ENCODE measurements at places on chromosomes 13 and 19.

DNA sequence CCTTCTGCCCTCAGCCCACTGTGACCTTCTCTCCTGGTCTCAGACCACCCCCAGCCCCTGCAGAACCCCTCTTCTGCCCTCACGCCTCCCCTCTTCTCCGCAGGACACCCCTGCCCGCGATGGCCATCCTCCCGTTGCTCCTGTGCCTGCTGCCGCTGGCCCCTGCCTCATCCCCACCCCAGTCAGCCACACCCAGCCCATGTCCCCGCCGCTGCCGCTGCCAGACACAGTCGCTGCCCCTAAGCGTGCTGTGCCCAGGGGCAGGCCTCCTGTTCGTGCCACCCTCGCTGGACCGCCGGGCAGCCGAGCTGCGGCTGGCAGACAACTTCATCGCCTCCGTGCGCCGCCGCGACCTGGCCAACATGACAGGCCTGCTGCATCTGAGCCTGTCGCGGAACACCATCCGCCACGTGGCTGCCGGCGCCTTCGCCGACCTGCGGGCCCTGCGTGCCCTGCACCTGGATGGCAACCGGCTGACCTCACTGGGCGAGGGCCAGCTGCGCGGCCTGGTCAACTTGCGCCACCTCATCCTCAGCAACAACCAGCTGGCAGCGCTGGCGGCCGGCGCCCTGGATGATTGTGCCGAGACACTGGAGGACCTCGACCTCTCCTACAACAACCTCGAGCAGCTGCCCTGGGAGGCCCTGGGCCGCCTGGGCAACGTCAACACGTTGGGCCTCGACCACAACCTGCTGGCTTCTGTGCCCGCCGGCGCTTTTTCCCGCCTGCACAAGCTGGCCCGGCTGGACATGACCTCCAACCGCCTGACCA, 3.3 kb downstream of the LRFN3 start:
- no peak for DNase-seq

GRCh38 chr13:43749503-43749902, 37.3 kb downstream of the ENOX1 start:
- no peak for DNase-seq

GRCh38 chr19:6087074-6087571, 23.2 kb downstream of the RFX2 start:
- peak; percentile 45 for DNase-seq

- no peak for DNase-seq
Measured at GRCh38 chr13:27398360-27398759, 26.1 kb upstream of the GTF3A start.

GRCh38 chr19:46624958-46625661, at the start of gene PTGIR:
Gene PTGIR (minus strand): TSS chr19:46625089. CDS start chr19:46624225, 864 bp downstream.
- DNase-seq: no peak

DNA sequence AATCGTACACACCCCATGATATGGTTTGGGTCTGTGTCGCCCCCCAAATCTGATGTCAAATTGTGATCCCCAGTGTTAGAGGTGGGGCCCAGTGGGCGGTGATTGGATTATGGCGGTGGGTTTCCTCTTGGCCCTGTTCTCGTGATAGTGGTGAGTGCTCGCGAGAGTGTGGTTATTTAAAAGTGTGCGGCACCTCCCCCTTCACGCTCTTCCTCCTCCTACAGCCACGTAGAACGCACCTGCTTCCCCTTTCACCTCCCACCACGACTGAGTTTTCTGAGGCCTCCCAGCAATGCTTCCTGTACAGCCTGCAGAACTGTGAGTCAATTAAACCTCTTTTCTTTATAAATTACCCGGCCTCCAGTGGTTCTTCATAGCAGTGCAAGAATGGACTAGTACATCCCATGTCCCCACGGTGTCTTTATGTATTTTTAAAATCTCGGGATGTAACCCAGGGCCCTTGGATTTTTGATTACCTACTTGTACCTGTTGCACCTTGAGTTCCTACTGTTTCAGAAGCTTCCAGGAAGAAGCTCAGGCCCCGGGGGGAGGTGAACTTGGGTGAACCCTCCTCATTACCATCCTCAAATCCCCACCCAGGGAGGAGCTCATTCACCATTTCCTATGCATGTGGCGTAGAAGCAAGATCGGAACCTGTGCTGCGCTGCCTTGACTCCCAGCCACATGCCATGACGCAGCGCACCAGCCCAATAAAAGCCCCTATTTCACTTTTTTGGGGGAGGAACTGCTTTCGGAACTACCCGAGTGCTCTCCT, 52.4 kb downstream of the TEX29 start:
- no peak for DNase-seq

DNA sequence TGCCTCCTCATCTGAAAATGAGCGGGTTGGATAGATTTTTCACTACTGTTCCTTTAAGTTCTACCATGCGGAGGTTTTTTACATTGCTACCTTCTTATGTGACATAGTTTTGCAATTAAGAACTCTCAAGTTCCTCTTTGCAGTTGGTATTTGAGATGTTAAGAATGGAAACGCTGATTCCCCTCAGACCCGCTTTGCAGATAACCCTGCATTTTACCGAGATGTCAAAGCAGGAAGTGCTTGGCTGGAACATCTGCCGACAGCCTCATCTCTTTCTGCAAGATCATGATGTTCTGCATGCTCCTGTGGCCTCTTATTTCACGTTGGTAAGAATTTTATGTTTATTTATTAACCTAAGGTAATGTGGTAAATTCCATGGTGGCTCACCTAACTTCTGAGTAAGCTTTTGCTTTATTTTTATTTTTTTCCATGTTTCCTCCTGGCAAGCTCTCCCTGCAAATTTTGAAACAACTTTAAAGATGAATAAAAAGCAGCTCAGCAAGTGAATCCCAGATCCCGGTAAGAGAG, 22.5 kb downstream of the PABPC3 start:
- DNase-seq: no peak

- no peak for DNase-seq
Measured at GRCh38 chr19:3094601-3095440, 659 bp downstream of the GNA11 start.

DNA sequence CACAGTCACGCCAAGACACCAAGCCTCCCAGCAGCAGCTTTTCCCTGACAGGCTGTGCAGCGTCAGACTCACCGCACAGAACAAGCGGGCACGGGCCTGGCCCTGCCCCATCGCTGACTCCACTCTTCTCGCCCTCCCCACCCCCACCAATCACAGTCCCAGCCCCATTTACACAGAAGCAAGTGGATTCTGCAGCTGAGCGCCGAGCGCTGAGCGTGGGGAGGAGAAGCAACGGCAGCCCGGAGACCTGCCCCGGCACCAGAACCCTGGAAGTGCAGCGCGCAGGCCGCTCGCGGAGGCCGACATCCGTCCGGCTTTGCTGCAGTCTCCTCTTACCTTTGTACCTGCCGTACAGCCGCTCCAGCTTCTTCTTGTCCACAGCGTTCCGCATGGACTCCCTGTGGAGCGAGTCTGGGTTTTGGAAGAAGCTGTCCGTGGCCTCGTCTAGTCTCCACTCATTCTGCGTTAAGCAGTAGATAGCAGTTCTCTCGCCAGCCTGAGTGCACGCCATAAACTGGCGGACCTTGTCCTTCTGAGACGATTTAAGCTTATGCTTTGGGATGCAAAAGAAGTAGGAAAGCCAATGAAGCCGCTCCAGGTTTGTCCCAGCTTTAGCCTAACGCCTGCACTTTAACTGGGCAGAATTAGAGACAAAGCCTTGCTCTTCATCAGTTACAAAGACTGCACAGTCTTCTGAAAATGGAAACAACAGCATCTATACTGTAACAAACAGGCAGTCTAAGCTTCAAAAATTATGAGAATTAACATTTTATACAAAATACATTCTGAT, 6.8 kb downstream of the DCUN1D2 start:
- no peak for DNase-seq

- DNase-seq: no peak
Measured at GRCh38 chr19:32543115-32543900, 37.7 kb upstream of the PDCD5 start.

DNA sequence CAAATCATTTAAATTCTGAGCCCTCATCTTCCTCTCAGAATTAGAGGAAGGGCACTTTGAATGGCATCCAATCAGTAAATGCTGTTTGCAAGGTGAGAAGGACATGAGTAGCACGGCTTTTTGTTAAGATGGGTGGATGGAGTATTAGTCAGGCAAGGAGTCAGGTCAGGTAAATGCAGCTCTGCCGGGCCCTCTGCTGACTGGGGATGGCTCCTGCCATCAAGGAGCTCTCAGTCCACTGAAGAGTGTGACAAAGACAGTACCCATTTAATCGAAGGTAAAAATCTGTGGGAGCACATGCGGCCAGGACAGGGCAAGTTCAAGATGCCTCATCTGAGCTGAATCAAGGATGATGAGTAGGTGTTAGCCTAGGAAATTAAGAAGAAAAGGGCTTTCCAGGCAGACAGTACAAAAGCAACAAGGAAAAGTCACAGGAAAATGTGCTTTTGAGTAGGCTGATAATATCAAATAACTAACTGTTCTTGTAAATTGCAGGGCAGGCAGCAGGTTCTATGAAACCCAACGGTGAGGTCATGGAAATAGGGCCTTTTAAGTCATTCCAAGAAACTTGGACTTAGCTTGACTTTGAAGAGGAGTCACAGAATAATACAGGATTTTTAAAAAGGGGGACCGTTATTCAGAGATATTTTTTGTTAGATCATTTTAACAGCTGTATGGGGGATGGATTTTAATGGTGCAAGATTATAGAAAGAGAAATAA, 670.5 kb upstream of the ARGLU1 start:
- no peak for DNase-seq

DNA sequence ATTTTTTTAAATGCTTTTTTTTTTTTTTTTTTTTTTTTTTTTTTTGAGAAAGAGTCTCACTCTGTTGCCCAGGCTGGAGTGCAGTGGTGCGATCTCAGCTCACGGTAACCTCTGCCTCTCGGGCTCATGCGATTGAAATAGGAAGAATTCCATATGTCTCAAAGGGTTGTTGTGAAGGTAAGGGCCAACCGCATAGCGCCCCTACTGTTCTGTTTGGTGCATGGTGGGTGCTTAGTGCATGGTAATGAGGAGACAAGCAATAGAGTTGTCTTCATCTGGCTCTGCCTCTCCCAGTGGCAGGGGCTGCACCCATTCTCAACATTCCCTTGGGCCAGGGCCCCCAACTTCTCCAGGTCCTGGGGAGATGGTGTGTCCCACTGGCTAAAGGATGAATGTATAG, 68.7 kb downstream of the RASL11A start:
- no peak for DNase-seq

GRCh38 chr13:36804588-36804987, 14.4 kb upstream of the RFXAP start:
- DNase-seq: no peak

DNA sequence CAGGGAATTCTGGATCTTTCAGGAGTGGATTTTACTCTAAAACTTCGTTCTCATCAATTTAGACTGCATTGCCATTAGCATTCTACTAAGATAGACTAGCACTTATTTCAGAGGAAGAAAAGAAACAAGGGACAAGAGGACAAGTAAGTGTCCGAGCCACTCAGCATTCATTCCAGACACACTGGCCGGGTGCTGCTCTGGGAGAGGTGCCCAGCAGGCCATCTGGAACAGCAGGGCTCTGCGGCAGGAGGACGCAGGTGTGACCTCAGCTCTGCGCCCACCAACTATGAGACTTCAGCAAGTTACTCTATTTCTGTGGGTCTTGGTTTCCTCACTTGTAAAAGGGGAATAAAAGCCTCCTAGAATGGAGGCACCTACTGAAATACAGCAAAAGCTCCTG, 4.2 kb downstream of the EPS15L1 start:
- DNase-seq: no peak

DNA sequence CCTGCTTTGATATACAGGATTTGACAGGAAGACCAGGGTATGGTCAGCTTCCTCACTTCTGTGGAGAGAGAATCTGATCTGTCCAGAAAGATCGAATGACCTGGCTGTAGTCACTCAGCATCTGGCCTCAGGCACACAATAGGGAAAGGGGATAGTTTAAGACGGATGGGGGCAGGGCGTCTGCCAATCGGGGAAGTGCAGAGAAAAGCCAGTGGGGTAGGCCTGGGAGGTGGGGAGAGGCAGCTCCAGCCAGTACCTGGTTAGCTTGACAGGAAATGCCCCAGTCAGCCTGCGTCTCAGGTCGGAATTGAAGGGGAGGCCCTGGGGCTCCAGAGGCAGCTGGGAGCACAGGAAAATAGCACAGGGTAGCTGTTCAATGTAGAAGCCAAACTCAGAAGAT, 12.4 kb downstream of the ZNF444 start:
- DNase-seq: no peak

- no peak for DNase-seq
Measured at GRCh38 chr19:21398851-21399250, 1.9 kb downstream of the ZNF493 start.

DNA sequence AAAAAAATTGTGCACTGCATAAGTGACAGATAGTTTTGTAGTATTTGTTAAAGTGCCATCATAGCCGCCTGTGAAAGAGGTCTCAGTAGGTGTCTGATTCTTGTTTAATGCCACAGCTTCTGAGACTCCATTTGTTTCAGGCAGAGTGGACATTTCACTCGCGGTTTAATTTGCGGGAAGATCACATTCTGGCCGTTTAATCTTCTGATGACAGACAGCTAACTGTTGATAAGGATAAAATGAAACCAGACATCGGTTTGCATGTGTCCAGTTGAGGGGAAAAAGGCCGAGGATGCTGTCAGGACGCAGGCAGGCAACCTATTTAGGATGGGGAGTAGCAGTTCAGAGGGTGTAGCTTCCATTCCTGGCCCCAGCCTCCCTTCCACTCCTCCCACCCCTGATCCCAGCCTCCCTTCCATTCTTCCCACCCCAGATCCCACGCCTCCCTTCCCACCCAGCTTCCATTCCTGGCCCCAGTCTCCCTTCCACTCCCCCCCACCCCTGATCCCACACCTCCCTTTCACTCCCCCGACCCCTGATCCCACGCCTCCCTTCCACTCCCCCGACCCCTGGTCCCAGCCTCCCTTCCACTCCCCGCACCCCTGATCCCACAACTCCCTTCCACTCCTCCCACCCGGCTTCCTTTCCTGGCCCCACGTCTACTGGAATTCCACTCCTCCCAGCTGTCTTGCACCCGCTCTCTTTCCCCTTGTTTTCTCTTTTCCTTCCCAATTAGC, 23.8 kb downstream of the ATP11A start:
- DNase-seq: no peak

- DNase-seq: peak; percentile 12
Measured at GRCh38 chr13:73913751-73914518, 220.3 kb downstream of the KLF12 start.

DNA sequence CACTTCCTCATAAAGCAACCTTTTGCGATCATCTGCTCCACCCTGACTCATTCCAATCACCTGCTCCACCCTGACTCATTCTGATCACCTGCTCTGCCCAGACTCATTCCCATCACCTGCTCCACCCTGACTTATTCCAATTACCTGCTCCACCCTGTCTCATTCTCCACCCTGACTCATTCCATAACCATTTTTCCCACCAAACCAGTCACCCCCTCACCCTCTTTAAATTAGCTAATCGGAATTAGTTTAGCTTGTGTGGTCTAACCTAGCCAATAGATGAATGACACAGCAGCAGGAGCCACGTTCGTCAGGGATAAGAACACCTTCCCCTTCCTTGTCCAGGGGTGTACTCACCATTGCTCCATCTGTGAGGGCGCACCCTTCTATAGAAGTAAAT, 134.0 kb downstream of the COG6 start:
- DNase-seq: no peak

DNA sequence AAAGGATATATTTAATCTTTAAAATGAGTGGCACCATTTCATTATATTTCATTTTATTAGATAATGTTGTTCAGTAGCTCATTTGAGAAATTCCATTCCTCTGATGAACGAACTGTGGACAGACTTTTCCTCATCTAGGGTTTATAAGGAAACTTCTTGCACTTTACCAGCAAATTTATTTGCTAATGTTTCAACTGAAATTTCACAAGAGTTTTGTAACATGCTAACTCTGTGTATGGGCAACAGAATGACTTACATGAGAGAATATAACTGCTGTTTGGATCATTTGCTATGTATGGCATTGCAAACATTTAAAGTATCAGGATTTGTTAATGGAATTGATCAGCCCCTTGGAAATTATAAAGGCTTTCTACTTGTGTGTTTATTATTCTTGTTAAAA, 3.7 kb upstream of the IRS2 start:
- DNase-seq: no peak

All from NCI-H1092 (cell line).